ENCODE measurements at places on chromosomes 2 and 18.
A peak's percentile ranks its signal among the peaks of the same experiment; 100 is the strongest.

DNA sequence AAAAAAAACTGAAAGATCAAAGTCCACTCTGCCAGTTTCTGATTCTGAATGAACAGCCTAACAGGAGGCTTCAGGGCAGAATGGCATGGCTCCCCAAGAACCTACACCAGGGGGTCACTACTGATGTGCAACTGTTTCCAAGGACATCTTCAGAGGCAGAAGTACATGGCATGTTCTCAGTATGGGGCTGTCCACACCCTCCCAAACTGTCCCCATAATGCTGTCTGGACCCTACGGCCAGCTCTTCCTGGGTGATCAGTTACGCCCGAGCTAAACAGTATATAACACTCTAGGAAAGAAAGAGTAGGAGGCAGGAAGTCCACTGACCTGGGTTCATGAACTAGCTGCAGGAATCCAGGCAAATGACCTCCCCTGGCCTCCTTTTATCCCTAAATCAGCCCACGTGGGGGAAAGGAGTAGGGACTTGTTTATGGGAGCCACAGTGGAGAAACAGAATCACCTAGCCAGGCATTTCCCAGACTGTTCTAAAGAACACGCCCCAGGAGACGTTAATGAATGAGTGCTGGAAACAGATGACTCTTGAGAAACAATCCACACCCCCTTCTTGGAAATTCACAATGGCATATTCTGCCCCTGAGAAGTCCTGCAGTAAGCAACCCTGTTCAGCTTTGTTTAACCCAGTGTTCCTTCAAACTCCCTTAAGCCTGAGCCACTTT, 2.5 kb downstream of the TMBIM1 start:
- no peak for DNase-seq

- DNase-seq, result no peak
These were observed 49.4 kb downstream of the CYBRD1 start for GRCh38 chr2:171571721-171572120.

GRCh38 chr2:165778187-165778556, 15.9 kb downstream of the GALNT3 start:
- no peak for DNase-seq

GRCh38 chr2:212595036-212595654, 56.5 kb upstream of the ERBB4 start:
- DNase-seq, result peak; percentile 4

GRCh38 chr2:100809506-100809905, 10.4 kb upstream of the NPAS2 start:
- no peak for DNase-seq

DNA sequence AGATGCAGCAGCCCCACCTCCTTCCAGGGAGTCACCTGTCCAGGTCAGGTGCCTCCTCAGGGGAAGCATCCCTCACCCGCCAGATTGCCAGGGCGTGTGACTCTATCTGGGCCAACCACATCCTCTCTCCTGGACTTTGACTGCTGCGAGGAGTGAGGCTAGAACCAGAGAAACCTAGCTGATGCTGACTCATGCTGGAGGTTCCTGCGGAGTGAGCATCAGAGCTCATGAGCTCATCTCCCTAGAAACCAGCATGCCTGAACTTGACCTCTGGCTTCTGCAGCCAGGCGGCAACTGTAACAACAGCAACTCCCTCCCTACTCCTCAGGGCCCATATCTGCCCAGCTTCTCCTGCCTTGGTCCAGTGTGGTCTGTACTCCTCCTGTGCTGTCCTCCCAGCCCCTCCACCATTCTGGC, 28.3 kb upstream of the NT5DC4 start:
- DNase-seq, result peak; percentile 88

- DNase-seq, result peak; percentile 23
These were observed 273.8 kb downstream of the AGPS start for GRCh38 chr2:177666408-177666807.

DNA sequence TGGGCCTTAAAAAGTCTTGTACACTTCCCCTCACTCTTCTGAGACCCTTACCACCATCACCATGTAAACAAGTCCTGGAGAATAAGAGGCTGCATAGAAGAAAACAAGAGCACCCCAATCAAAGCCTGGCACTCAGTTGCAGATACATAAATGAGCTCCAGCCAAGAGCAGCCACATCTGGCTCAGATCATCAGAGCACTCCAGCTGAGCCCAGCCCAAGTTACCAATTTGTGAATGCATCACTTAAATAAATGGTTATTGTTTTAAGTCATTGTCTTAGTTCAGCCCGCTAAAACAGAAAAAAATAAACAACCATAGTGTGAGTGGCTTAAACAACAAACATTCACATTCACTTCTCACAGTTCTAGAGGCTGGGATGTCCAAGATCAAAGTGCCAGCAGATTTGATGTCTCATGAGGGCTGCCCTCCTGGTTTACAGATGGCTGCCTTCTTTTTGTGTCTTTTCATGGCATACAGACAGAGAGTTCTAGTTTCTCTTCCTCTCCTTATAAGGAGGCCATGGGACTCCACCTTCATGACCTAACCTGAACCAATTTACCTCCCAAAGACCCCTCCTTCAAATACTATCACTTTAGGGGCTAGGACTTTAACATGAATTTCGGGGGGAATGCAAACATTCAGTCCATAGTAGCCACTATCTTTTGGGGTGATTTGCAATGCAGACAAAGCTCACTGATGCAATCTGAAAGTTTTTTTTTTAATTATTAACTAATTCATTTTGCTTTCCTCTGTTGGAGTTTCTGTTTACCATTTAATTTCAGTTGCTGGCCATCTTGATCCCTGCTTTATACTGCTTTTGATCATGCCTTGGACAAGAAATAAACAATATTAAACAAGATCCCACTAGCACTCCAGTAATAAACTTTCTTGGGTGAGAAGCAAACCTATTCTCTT, 187.5 kb upstream of the ACVR2A start:
- DNase-seq, result no peak

GRCh38 chr2:15801439-15801838, 138.9 kb upstream of the MYCN start:
- no peak for DNase-seq

DNA sequence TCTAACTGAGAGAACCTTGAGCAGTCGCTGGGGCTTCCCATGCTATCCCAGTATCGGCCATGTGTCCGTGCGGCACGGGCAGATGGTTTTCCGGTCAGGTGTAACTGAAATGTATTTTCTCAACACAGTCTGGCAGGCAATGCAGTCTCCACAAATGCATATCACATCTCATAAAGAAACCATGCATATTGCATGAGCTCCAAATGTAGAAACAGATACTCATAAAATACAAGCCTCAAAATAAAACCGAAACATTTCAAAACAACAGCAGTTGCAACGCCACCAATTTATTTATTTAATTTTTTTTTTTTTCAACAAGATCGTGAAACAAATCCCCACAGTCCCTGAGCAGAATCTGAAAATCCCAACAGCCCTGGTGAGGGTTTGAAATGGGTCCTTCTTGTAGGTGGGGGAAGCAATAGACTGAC, 299.4 kb downstream of the LPIN1 start:
- DNase-seq, result no peak

- no peak for DNase-seq
These were observed 255.3 kb upstream of the SALL3 start for GRCh38 chr18:78724214-78724914.

GRCh38 chr2:3039188-3040065, 338.2 kb downstream of the EIPR1 start:
- no peak for DNase-seq

GRCh38 chr2:126041391-126042047, 614.4 kb upstream of the GYPC start:
- DNase-seq, result no peak

DNA sequence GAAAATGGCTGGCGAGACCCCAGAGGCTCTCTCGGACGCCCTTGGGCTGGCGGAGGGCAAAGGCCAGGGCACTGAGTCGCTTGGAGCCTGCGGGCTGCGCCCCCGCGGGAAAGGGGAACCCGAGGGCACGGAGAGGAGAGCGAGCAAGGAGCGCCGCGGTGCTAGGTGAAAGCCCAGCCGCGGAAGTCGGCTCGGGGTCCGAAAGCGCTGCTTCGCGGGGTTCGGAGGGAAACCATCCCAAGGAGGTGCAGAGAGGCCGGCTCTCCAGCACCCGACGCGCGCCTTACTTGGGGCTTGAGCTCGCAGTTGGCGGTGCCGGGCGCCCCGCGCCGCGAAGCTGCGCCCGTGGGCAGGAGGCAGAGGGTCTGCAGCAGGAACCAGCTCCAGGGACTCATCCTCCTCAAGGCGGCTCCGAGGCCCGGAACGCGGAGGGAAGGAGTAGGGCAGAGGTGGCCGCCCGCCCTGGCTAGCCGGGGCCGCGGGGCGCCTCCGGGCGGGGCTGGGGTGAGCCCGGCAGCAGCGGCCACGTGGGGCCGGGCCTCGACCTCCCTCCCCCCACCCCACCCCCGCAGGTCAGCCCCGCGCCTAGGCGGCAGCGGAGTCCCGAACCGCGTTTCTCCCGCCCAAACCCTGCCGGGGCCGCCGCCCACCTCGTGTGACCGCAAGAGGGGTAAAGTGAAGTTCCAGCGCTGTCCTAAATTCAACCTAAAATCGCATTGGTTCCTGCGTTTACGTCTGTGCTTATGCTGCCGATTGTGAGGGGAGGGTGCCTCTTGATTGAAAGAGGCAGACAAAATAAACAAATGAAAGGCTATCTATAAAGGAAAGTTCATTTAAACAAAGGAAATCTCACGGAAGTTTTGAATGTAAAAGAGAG, at the start of gene TRABD2A:
TSS of gene TRABD2A (minus strand) at position 440 of the 877 bp plus-strand sequence. CDS start at position 395, 45 bp downstream.
- DNase-seq, result no peak

DNA sequence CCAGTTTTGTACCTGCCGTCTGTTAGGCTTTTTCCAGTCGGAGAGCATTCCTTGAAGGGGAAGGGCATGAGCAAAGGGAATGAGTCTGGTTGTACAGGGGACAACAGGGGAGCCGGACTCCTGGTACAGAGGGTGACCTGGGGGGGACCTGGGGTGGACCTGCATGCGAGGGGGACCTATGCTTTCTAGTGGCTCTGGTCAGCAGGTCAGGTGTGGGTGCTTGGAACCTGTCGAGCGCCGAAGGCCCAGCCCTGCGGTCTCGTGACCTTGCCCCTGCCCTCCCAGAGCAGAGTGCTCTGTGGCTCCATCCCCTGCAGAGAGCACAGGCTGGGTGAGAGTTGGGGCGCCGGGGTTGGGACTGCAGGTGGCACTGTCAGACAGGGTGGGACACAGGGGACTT, 96.7 kb upstream of the ASAP2 start:
- no peak for DNase-seq

DNA sequence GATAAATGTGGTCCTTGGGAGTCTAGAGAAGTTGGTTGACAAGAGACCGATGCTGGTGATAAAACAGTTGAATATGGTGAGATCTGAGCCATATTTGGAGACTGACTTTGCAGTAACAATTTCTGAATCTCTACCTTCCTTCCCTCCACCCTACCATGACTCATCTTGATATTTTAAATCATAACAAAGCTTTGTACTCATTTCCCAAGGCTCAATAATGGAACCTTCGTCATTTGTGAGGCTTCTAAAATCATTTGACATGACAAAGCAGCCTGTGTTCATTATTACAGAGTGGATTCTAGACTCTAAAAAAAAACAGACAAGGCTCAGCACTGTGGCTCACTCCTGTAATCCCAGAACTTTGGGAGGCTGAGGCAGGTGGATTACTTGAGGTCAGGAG, 38.5 kb upstream of the PDCL3 start:
- DNase-seq, result no peak

- no peak for DNase-seq
These were observed 66.6 kb downstream of the CELF4 start for GRCh38 chr18:37499044-37499443.

DNA sequence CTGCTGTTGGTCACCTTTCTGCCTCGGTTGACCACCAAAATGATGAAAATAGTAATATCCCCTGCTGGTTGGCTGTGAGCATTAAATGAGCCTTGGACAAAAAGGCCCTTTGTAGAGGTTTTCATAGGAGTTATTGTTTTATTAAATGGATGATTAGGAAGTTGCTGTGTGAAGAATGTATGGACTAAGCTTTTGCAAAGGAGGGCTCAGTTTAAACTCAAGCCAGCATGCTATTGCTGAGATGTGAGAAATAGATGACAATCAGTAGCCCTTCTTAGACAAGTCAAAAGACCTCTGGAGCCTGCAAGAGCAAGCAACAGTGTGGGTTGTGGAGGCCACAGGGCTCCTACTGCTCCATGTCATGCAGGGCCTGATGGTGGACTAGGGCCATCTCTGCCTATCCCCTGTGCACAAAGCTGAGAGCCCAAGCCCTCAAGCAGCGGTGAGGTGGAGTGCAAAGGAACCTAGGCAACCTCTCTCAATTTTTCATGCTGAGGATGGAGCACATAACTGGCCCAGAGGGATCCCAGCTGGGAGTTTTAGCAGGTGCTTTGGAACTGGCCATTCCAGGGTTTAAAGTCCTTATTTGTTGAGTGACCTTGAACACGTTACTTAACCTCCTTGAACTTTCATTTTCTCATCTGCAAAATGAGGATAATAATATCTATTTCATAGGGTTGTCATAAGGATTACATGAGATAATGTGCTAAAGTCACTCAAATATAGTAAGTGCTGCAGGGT, 37.1 kb downstream of the FOSL2 start:
- no peak for DNase-seq

DNA sequence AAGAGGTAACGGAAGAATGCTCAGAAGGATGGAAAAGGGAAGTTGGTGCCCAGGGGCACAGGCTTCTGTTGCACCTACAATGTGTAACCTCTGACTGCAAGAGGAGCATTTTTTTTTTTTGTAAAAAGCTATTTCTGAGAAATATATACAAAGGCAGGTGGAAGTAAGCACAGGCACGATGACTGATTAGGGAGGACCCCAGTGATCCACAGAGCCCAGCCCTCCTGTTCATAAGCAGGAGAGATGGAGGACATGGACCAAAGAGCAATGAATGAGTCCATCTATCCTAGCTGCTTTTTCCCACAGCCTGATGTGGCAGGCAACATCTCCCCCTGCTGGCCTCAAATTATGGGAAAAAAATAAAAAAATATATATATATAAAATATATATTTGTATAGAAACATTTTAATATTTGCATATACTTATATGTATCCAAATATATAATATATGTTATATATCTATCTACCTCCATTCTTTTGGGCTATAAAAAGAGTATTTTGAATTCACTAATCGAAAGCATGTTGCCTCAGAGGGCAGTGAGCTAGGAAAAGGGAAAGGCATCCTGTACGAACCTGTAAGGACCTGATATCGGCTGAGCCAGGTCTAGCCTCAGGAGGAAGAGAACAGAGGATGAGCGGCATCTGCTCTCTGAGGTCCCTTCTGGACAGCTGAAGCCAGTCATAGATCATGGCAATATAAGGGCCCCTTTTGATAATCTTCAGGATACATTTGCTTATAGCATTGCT, 166.0 kb upstream of the STK17B start:
- peak; percentile 51 for DNase-seq

- no peak for DNase-seq
These were observed 93.9 kb downstream of the VWC2L start for GRCh38 chr2:214504599-214505376.

- DNase-seq, result no peak
These were observed 557.8 kb upstream of the GCFC2 start for GRCh38 chr2:76268484-76268883.

DNA sequence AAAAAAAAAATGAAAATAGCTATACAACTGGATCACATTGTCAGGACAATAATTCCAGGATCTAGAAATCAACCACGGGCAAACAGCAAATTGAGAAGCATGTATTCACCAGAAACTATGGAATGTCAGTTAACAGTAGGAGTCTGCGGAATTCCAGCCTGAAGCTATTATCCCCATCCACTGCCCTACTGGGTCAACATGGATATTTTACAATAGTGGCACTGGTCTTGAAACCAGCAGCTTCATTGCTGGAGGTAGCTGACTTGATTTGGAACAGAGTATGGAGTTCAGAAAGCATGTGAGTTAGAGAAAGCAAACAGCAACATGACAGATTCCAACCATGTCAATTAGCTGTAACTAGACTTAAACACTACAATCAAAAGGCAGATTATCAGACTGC, 55.7 kb upstream of the PDE1A start:
- no peak for DNase-seq

GRCh38 chr2:177984749-177985148, 87.8 kb downstream of the PDE11A start:
- DNase-seq, result peak; percentile 53

GRCh38 chr2:121754851-121755236, 607 bp upstream of the TSN start:
- no peak for DNase-seq

Measured in fibroblast of skin of right biceps (primary cell).